Cortex of kidney (tissue), 1 donor: ENCODE measurements at places on chromosomes 2 and 18.

DNA sequence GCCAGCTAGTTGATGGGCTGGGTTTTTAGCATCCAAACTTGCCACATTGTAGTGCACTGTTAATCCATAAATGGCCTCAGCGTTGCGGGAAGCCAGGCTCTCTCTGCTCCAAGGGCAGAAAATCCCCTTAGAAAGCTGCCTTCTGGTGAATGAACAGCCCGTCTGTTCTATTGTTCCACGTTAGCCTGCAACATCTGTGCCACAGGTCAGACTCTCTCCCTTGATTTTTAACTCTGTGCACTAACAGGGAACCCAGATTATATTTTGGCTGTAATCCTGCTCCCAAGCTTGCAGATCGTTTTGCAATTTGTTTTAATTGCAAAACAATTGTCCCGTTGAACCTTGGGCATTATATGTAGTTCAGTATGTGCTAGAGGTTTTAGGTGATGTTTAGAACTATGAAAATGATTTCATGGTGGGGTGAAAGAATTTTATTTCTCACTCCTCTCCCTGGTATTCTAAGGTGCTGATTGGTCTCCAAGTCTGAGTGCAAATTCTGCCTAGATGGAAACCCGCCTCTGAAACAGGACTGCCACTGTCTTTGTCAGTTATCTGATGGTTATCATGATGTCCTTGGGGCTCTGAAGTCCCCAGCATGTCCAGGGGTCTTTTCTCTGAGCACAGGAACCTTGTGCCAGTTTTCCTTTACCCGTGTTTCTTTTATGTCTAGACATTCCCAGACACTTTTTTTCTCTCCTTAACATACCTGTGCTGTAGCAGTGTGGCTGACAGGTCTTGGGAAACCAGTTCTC lies 106.6 kb downstream of the MAP4K4 start:
- no peak for DNase-seq

DNA sequence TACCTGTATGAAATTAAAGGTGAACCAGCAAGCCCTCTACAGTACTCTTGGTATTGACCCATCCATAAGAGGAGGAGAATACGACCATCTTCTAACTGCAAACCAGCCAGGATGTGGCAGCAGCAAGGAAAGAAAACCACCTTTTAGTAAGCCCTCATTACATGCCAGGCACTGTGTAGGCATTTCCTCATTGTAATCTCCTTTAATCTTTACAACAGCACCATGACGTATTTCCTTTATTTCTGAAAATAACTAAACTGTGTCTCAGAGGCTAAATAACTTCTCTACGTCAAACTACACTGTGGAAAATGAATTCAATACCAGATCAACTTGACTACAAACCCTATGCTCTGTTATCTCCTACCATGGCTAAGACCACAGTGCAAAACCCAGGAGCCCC lies 18.2 kb downstream of the WDR35 start:
- no peak for DNase-seq

DNA sequence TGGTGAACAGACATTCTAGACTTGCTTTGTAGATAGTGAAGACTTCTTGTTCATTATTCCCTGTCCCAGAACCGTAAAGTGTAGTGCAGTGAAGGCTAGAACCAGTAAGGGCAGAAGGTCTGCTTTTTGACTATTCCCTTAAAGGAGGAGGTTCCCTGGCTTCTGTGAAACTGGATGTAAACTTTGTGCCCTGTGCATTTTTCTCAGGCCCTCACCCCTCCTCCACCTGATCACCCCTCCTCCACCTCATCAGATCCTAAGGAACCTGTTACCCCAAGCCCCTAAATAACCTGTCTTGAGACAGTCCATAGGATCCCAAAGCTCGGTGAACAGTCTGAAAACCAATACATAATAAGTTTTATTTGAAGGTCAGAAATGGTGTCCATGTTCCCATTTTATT lies 33.7 kb downstream of the SFT2D3 start:
- no peak for DNase-seq

DNA sequence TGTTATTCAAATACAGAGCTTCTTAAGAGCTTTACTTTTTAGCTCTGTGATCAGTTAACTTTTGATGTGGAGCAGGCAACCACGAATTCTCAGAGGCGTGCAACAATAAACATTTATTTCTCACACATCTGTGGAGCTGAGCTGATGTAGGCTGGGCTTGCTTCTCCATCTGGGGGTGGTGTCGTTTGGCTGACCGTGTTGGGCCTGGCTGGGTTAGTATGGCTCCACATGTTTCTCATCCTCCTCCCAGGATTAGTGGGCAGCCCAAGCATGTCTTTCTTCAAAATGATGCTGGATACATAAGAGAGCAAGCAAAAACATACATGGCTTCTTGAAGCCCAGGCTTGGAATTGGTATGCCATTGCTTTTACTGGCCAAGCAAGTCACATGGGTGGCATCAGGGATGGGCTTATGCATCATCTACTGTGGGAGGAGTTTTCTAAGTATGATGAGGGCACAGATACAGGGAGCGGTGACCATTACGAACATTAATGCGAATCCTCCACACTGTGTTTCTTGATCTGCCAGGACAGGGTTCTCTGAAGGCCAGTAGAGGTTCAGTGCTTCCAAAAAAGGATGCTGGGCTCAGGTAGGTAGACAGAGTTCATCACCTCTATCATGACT lies 157.0 kb upstream of the TNP1 start:
- DNase-seq, result no peak

DNA sequence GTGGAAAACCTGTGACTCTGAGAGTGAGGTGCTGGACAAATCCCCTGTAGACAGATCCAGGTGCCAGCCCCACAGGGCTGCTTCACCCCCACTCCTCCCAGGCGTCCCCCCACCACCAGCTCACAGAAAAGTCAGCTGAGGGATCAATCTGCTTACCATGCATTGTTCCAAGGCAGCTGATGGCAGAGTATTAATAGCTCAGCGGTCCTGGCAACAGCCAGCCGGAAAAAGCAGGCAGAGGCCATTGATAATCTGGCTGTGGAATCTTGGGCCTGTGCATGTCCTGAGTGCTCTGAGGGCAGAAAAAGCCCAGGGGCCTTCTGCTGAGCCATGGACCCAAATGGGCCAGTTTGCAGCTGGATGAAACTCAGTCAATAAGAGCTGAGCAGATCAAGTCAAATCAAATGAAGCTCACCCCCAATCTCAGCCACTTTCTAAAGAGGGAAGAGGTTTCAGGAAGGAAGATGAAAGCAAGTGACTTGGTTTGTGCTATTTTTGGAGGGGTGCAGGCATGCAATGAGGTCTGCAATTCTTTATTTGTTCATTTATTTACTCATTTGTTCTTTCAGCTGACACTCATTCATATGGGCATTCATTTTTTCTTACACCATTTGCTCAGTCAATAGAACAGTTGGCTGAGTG lies 63.4 kb downstream of the GYPC start:
- no peak for DNase-seq
